ENCODE measurements at places on chromosomes 7 and 10. TPM values are rescaled to one million over a fixed set of nuclear protein-coding genes. Genes with fewer than 3 reads are reported as not detected.

GRCh38 chr7:157043745-157044144 is 33.3 kb upstream of the MNX1 start:
- DNase-seq, result peak; percentile 25

DNA sequence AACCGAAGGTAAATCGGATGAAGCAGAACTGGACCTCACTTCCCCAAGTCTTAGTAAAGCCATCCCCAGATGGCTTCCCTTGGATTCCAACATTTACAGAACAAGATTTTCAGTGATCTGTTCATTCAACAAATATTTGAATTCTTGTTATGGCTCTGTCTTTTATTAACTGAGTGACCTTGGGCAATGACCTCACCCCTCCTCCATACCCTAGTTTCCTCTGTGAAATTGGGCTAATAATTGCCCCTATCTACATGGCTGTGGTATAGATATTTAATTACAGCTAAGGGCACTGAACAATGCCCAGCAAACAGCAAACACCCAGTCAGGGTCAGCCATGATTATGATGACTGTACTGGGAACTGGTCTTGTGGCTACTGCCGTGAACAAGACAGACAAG is 19.1 kb downstream of the TECTB start:
- no peak for DNase-seq

GRCh38 chr10:119391440-119392251 is 150.9 kb downstream of the RGS10 start:
- DNase-seq, result peak; percentile 86

DNA sequence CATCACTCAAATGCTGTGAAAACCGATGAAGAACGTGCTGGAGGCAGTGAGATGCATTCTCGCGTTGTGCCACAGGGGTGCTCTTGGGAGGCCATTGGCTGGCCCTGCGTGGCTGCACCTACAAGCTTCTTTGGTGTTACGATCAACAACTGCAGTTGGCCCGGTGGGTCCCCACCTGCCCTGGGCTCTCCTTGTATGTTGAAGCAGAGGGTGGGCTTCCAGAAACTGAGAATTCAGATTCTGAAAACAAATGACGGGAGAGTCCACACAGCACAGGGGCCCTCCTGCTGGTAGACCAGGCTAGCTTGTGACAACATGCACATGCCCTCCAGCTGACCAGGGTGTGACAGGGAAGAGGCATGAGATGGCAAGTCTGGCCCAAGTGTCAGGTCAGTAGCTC is 23.7 kb upstream of the DDC start:
- DNase-seq, result no peak

DNA sequence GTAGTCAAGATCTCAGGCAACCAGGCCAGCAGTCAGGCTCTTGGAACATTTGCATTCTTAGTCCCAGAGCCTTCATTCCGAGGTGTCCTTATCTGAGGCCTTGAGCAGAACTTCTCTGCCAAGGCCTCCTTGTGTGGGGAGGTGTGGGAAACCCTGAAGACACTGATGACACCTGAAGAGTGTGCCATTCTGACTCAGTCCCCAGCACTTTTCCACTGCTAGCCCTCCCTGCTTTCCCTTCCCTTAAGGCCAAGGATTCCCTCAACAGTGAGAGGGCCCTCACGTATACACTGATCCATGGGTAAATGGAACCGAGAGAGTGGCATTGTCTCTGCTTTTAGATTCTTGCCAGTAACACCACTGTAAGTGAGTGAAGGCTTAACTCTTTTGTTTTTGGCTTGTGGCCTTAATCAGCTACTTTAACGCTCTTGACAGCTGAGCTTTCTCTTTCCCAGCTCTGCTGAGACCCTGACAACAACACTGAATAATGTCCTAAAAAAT is 30.3 kb downstream of the TRDMT1 start:
- DNase-seq, result no peak

DNA sequence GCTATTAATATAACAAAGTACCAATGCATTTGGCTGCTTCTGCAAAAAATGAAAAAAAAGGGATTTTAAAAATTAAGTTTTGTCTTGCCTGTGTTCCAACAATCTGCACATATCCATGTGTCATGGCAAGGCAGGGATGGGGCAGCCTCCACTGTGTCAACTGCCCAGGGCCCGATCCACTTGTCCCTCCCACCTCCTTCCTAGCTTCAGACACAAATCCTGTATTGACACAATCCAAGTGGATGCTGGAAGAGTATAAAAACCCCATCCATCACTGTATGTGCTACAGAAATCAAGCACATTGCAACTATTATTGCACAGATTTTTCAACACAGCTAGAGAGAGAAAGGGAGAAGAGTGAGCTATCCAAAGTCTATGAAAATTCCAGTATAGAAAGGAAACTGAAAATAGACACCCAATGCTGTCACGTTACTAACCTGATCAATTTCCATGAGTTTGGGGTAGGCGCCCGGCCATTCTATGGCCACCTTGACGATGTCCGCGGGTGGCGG is 106.4 kb downstream of the ELMO1 start:
- no peak for DNase-seq

DNA sequence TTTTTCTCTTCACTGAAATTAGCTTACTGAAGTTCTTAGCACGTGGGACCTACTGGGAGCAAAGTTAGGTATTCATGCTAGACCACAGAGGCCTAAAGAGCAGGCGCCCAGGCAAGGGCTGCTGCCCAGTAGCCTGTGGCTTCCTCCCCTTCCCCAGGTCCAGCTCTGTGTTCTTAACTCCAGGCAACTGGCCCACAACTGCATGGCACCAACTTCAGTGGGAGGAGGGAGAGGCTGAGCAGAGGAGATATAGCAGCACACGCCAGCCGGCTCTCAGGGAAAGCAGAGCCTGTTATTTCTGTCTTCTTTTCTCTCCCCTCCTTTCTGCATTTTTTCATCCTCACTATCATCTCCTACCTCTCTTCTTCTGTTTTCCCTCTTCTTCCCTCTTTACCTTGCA is 67.4 kb downstream of the PCGF5 start:
- DNase-seq, result no peak

- DNase-seq, result peak; percentile 84
Measured at GRCh38 chr7:3861941-3862340, 560.9 kb downstream of the SDK1 start.

DNA sequence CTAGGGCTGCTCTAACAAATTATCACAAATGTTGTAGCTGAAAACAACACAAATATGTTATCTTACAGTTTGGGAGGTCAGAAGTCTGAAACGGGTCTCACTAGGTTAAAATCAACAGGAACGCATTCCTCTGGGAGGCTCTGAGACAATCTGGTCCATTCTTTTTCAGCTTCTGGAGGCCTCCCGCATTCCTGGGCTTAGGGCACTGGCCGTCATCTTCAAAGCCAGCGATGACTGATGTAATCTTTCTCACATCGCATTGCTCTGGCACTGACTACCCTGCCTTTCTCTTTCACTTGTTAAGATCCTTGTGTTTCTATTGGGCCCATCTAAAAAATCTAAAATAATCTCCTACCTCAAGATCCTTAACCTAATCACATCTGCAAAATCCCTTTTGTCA is 1071.5 kb upstream of the C7orf33 start:
- DNase-seq, result no peak

DNA sequence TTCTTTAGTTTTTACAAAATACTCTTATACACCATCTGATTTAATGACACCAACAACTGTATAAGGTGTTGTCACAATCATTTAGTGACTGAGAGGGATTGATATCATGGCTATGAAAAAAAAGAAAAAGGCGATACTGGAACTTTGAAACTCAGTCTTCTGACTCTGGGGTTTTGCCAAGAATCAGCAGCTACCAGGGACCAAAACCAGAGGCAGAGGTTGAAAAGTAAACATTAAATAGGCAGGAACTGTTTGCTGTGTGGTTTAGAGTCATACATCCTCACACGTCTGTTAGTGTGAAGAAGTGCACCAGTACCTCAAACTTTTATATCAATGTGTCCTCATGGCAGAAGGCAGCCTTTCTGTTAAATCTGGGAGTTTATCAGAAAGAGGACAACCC is 19.9 kb upstream of the GGCT start:
- DNase-seq, result no peak

DNA sequence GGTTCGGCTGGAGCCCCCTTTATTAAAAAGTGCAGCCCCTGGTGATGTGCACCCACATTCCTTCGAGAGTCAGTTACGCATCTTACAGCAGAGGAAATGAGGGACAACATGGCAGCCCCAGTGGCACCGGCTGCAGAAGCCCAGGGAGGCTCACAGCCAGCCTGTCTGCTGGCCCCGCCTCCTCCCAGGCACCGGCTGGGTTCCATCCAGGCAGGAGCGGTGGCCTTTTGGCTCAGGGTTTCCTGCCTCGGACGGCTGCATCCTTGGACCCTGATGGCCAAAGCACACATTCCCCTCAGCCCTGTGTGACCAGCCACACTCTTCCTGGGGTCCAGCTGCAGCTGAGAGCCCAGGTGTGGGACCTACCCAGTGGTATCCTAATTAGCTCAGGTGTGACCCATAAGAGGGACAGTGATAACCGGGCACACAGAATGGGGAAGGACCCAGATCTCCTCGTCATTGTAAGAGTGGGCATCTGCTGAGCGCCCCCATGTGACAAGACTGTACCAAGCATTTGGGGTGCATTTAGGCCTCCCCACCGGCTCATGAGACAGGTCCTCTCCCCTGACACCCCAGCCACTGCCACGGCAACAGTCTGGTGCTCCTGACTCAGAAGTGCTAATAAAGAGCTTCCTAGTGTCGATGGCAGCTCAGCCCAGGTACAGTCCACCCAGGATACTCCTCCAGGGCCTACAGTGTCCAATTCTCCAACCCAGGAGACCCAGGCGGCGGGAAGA is 63.3 kb upstream of the CHST15 start:
- DNase-seq, result no peak

The OPN4 gene
- not detected for total RNA-seq

The BZW2 gene
- 48.0 TPM for total RNA-seq

The ZNF467 gene
- total RNA-seq, result 1.3 TPM

The ABLIM1 gene
- total RNA-seq, result 10.0 TPM

The OR2AE1 gene
- not detected for total RNA-seq

The EGFR gene
- total RNA-seq, result 98.9 TPM

The HNRNPH3 gene
- 22.9 TPM for total RNA-seq

The HOXA5 gene
- total RNA-seq, result 7.4 TPM

The MALRD1 gene
- 1.7 TPM for total RNA-seq

The LRMDA gene
- total RNA-seq, result under 0.01 TPM
